ENCODE measurements at places on chromosomes 11 and 22. TPM values are rescaled to one million over a fixed set of nuclear protein-coding genes. Genes with fewer than 3 reads are reported as not detected.

The BRMS1 gene
- total RNA-seq = 45.4 TPM

The VSIG10L2 gene
- total RNA-seq = not detected

The SYT12 gene
- not detected for total RNA-seq

The BCO2 gene
- total RNA-seq = 2.4 TPM

The KCNE3 gene
- total RNA-seq = 0.23 TPM

- H3K4me1 ChIP-seq = peaks cover 39% of the 10 kb centered on the region
- peaks cover 14% of the 10 kb centered on the region for H3K36me3 ChIP-seq
- peak overlapping the region; percentile 66 for H3K4me3 ChIP-seq
- peak overlapping the region; percentile 81 for H3K27ac ChIP-seq
Observed at GRCh38 chr22:30284666-30285065, 4.6 kb downstream of the CASTOR1 start.

- no peaks in the 10 kb centered on the region for H3K36me3 ChIP-seq
- no peak for DNase-seq
- peaks cover 9% of the 10 kb centered on the region for H3K4me1 ChIP-seq
- H3K27ac ChIP-seq = no peak overlapping the region
Observed at GRCh38 chr11:134358856-134359490, 27.2 kb downstream of the GLB1L2 start.

DNA sequence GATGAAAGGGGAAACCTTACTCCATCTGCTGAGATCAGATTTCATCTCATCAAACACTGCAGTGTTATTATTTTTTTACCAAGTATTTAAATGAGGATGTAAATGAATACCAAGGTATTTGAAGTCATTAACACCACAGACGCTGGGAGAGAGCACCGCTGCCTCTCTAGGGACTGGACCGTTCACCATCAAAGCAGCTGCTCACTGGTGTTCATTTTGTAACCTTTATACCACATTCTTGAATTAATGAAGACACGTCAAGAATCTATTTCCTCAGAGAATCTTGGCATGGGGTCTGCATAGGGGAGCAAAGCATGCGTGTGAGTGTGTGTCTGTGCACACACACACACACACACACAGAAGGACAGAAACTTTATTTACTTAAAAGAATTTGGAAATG, 15.6 kb downstream of the SIAE start:
- no peaks in the 10 kb centered on the region for H3K4me1 ChIP-seq
- no peak overlapping the region for H3K27ac ChIP-seq
- no peak overlapping the region for H3K4me3 ChIP-seq
- no peak for DNase-seq
- no peaks in the 10 kb centered on the region for H3K27me3 ChIP-seq
- peaks cover 3% of the 10 kb centered on the region for H3K36me3 ChIP-seq

- H3K27ac ChIP-seq = no peak overlapping the region
- no peak for DNase-seq
- no peaks in the 10 kb centered on the region for H3K27me3 ChIP-seq
- H3K4me3 ChIP-seq = no peak overlapping the region
Observed at GRCh38 chr11:100619484-100619883, 67.6 kb upstream of the ARHGAP42 start.

GRCh38 chr11:120066738-120067437, 71.0 kb downstream of the TRIM29 start:
- DNase-seq = no peak
- peaks cover 20% of the 10 kb centered on the region for H3K27me3 ChIP-seq
- no peaks in the 10 kb centered on the region for H3K36me3 ChIP-seq
- H3K4me1 ChIP-seq = no peaks in the 10 kb centered on the region
- no peak overlapping the region for H3K27ac ChIP-seq
- no peak overlapping the region for H3K4me3 ChIP-seq

- peak overlapping the region; percentile 89 for H3K27ac ChIP-seq
- no peak for DNase-seq
- no peaks in the 10 kb centered on the region for H3K36me3 ChIP-seq
- peaks cover 9% of the 10 kb centered on the region for H3K27me3 ChIP-seq
- peaks cover 12% of the 10 kb centered on the region for H3K4me1 ChIP-seq
Observed at GRCh38 chr11:93196816-93197379, 893 bp downstream of the SLC36A4 start.

- no peak overlapping the region for H3K4me3 ChIP-seq
- no peaks in the 10 kb centered on the region for H3K27me3 ChIP-seq
- DNase-seq = no peak
- H3K27ac ChIP-seq = no peak overlapping the region
- no peaks in the 10 kb centered on the region for H3K36me3 ChIP-seq
Observed at GRCh38 chr11:101477926-101478325, 105.9 kb downstream of the TRPC6 start.

- H3K4me3 ChIP-seq = peak overlapping the region; percentile 70
- DNase-seq = no peak
- peaks cover 8% of the 10 kb centered on the region for H3K27me3 ChIP-seq
- H3K4me1 ChIP-seq = peaks cover 19% of the 10 kb centered on the region
Observed at GRCh38 chr11:78350646-78351165, 66.9 kb downstream of the GAB2 start.

Data from activated naive CD8-positive, alpha-beta T cell treated with anti-CD3 and anti-CD28 coated beads, Interleukin-2, amount 10 ng/mL, durations not matched to agents 7 days and 5 days (primary cell).